ENCODE measurements at places on chromosomes 7 and 10. TPM values are rescaled to one million over a fixed set of nuclear protein-coding genes. Genes with fewer than 3 reads are reported as not detected.

DOCK4 gene
- total RNA-seq = 10.0 TPM

STOX1 gene
- 1.2 TPM for total RNA-seq

CBLL1 gene
- total RNA-seq = 21.3 TPM

IL15RA gene
- 24.5 TPM for total RNA-seq

MBL2 gene
- total RNA-seq = not detected

CALY gene
- 1.5 TPM for total RNA-seq

IFIT2 gene
- 1.7 TPM for total RNA-seq

SNX10 gene
- 18.8 TPM for total RNA-seq

GRM8 gene
- total RNA-seq = not detected

WAPL gene
- total RNA-seq = 27.6 TPM

ANKRD30A gene
- not detected for total RNA-seq

KRIT1 gene
- 45.3 TPM for total RNA-seq

EGFR gene
- total RNA-seq = 48.1 TPM

LRRTM3 gene
- total RNA-seq = 0.06 TPM

PILRB gene
- 14.3 TPM for total RNA-seq

LRRC17 gene
- total RNA-seq = 7.8 TPM

LCOR gene
- 17.2 TPM for total RNA-seq

ASL gene
- total RNA-seq = 39.7 TPM

PTN gene
- total RNA-seq = 21.5 TPM

CHN2 gene
- total RNA-seq = 5.1 TPM

SPRN gene
- total RNA-seq = 0.12 TPM

ANKRD22 gene
- 0.12 TPM for total RNA-seq

PCDH15 gene
- total RNA-seq = 0.07 TPM

PLXNA4 gene
- total RNA-seq = not detected

ACBD7 gene
- total RNA-seq = 1.6 TPM

GIMAP4 gene
- total RNA-seq = not detected

GPR37 gene
- total RNA-seq = 2.3 TPM

KCNMA1 gene
- 12.5 TPM for total RNA-seq

COPS6 gene
- total RNA-seq = 39.9 TPM

MGMT gene
- 19.7 TPM for total RNA-seq

TNS3 gene
- 40.8 TPM for total RNA-seq

FKBP6 gene
- not detected for total RNA-seq

GALNT17 gene
- total RNA-seq = 0.12 TPM

AGR3 gene
- total RNA-seq = not detected

ZNF438 gene
- total RNA-seq = 3.9 TPM

PCBD1 gene
- 122 TPM for total RNA-seq

CFAP70 gene
- total RNA-seq = 0.14 TPM

KEL gene
- 0.12 TPM for total RNA-seq

SVIL gene
- total RNA-seq = 52.9 TPM

CHST12 gene
- 10.6 TPM for total RNA-seq

DEPP1 gene
- total RNA-seq = 7.4 TPM

OR6B1 gene
- total RNA-seq = not detected

PAPSS2 gene
- total RNA-seq = 24.4 TPM

SYT15 gene
- 0.14 TPM for total RNA-seq

ENKUR gene
- not detected for total RNA-seq

WIPF3 gene
- 0.36 TPM for total RNA-seq

PNLIPRP1 gene
- not detected for total RNA-seq

TDRD1 gene
- total RNA-seq = not detected

C7orf57 gene
- not detected for total RNA-seq
